Stimulated activated naive CD4-positive, alpha-beta T cell treated with Interleukin-2 at 50 U/mL for 16 hours (primary cell): ENCODE measurements at places on chromosomes 16 and 17.
A peak's percentile ranks its signal among the peaks of the same experiment; 100 is the strongest.

DNA sequence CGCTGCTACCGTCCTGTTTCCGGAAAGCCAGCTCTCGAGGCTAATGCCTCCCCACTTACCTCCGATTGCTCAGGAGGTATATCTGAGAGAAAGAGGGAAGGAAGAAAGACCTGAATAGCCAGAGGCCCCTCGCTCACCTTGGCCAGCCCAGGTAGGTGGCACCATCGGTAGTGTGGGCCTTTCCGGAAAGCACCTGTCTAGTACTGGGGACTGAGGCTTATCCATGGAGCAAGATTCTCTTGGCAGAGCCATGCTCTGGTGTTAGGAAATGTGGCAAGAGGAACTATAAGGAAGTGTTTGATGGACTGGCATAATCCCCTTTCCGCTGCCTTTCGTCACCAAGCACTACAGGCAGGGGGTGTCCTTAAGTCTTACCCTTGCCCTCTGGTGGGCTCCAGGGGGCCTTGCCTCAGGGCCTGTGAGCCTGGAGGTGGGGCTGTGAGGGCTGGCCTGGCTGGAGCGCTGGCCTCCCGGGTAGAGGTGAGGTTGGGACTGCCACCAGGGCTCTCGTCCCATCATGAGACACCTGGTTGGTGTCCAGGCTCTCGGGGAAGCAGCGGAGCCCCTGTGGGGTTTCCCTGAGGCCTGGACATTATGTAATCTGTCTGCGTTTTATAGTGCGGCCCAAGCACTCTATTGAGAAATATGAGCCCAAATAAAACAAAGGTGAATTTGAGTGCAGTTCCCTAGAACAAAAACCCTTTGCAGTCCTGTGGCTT is 2.9 kb downstream of the CMIP start:
- no peak for DNase-seq

GRCh38 chr17:76752006-76752405 is 14.1 kb downstream of the MFSD11 start:
- no peak for DNase-seq

DNA sequence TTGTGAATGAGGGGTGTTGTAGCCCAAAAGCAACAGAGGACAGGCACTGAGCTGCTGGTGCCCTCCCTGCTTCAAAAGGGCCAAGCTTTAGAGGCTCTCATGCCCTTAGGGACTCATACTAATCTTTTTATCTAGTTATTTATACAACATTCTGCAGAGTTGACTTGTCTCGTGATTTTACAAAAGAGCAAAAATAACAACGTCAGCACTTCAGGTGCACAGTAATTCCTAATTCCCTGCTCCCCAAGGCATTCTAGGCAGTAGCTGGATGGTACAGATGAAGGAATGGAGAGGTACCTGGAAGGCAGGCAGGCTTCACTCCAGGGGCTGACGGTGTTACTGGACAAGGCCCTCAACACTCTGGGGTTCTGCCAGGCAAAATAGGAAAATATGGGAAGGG is 406.7 kb upstream of the CCL2 start:
- DNase-seq, result no peak

DNA sequence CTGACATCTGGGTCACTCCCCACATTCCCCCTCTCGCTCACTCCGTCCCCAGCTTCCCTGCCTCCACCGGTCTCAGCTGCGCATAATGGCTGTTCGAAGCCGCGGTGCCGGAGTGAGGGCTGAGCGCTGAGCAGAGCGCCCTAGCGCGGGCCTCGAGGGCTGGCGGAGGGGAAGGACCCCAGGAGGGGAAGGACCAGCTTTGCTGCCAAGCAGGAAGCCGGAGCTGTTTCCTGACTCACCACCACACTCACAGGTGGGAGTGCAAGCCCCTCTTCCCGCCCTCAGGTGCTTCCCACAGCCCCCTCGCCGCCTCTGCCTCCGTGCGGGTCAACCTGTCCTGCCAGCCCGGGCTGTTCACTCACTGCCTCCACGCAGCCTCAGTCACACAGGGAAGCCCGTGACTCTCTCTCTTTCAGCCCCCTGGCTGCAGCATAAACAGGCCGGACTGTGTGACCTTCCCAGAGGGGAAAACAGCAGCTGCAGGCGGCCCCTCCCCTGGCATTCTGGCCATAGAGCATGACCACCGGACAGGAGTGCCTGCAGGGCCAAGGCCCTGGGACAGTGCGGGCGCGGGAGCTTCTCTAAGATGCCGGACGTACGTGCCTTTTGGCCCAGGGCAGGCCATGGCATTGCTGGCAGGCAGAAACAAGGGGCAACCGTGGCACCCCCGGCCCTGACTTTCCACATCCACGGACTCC is 23.7 kb downstream of the SLC43A2 start:
- no peak for DNase-seq

GRCh38 chr16:51150888-51151320 is at the start of gene SALL1:
Gene SALL1 (minus strand): TSS chr16:51151270. CDS start chr16:51151241, 29 bp downstream.
- no peak for DNase-seq

DNA sequence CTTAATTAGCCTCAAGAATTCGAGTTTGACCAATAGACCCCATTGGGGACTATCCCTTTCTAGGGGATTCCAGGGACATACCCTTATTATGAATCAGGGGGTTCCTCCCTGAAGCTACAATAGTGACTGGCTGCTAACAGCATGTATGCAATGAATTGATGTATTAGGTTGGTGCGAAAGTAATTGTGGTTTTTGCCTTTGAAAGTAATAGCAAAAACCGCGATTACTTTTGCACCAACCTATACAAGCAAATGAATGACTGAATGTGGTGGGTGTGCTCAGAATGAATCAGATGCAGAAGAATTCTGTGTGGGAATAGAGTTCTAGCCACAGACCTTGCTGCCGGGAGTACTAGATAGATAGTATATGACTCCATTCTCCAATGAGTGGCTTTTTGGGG is 76.7 kb downstream of the HLF start:
- peak; percentile 23 for DNase-seq

- no peak for DNase-seq
These were observed 8.4 kb downstream of the ZNF213 start for GRCh38 chr16:3143189-3143588.

- no peak for DNase-seq
These were observed 30.5 kb upstream of the NXPH3 start for GRCh38 chr17:49545007-49545660.

- DNase-seq, result no peak
These were observed 125.2 kb upstream of the SOX9 start for GRCh38 chr17:71995590-71995989.

- DNase-seq, result no peak
These were observed 45.0 kb downstream of the VMP1 start for GRCh38 chr17:59752446-59752845.

DNA sequence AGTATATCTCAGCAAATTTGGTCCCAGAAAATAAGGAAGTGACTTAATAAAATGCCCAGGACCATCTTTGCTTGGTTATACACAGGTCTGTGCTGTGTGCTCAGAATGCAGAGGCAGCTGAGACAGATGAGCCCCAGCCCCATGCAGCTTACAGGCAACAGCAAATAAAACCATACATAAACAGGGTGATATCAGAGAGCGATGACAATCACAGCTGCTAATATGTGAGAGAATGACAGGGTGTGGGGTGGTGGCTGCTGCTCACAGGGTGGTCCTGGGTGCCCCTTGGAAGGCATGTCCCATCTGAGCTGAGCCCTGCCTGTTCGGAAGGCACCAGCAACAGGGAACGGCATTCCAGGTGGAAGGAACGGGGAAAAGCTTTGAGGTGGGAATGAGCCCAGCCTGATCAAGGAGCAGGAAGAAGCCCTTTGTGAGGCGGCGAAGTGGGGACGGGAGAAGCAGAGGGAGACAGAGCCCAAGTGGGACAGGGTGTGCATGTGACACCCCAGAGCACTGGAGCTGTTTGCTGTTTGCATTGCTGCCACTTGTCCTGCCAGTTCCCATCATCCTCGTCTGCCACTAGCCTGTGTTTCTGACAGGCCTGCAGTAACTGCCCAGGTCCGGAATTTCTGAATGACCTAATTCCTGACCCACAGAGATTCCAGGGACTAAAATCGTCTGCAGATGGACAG is 150.5 kb downstream of the KATNIP start:
- DNase-seq, result no peak

- DNase-seq, result no peak
These were observed 2.8 kb upstream of the LPCAT2 start for GRCh38 chr16:55506083-55506482.

DNA sequence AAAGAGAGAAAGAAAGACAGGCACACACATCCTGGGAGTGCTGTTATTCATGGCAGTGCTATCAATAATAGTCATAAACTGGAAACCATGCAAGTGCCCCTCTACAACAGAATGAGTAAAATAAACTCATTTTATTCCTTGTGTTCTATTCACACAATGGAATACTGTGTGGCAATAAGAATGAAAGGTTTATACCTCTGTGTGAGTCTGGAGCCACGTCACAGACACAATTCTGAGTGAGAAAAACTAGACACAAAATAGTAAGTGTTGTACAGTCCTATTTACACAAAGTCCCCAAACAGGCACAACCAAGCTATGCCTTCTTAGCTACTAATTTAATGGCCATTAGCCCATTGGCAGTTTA is 429.7 kb downstream of the SLC39A11 start:
- no peak for DNase-seq

DNA sequence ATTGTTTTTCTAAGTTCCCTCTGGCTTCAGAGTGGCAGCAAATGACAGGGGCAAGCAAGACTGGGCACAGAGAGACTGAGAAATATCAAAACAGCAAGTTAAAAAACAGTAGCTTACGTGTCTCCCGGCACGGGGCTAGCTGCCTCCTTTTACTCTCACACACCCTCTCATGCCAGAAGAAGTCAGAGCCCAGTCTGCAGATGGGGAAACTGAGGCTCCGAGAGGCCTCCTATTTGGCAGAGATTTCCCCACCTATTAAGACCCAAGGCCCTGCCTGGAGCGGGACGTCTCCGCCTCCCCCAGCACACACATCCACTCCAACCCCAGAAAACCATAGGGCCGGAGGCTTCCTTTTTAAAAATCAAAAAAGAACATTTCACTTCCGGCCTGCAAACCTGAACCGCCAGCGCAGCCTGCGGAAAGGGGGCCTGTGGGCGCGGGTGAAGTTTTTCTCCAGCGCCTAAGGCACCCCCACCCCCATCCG is 832 bp downstream of the CARHSP1 start:
- no peak for DNase-seq

DNA sequence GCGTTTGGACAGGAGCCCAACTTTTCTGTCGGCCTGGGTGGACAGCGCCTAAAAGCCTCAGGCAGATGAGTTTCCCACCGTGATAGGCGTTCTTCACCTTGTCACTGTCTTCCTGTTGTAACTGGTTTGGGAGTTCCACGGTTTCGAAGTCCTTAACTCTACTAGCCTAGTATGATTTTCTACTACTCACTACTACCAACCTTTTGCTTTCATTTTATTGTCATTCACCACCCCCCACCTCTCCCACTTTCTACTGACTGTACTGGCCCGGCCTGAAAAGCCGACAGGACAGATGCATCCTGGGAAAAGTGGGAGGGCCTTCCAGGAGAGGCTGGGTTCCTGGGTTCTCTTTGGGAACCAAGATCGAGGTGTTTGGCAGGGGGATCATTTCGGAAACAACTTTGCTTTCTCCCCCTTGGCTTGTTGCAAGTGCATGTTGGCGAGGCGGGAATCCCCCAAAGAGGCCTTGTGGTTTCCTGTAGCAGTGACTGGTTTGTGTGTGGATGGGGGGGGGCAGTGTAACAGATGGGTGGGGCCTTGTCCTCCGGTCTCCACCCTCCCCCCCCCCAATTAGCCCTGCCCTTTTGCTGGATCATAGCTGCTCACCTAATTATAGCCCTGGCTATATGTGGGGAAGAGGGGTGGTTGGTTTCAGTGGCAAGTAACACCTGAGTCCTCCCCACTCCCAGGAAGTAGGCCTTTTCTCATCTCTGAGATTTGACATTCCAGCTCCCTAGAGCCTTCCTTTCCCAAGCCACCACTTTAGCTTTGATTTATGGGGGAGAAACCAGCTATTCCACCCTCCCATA is 1.4 kb downstream of the EIF5A start:
- DNase-seq, result peak; percentile 90

- no peak for DNase-seq
These were observed 4.2 kb downstream of the DPH1 start for GRCh38 chr17:2034157-2034556.

GRCh38 chr17:51541215-51541614 is 280.9 kb downstream of the UTP18 start:
- no peak for DNase-seq
